ENCODE measurements at places on chromosomes 4 and X. TPM values are rescaled to one million over a fixed set of nuclear protein-coding genes. Genes with fewer than 3 reads are reported as not detected.

DNA sequence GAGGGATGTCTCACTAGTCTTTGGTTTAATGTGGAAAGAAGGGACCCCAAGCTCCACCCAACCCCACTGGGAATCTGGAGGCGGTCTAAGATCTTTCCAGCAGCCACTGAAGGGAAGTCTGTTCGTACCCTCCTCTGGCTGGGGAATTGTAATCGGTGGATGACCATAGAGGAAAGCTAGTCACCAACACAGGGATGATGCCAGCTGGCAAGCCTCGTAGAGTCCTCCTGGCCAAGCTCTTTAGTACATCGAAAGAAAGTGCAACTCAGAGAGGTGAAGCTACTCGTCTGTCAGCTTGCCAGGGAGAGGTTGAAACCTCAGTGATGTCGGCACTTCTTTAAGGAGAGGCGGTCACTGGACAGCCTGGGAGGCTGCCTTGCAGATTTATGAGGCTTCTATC, 58.7 kb downstream of the MAMLD1 start:
- no peaks in the 10 kb centered on the region for H3K36me3 ChIP-seq
- no peak overlapping the region for H3K4me3 ChIP-seq
- H3K27ac ChIP-seq: no peak overlapping the region
- H3K4me1 ChIP-seq: no peaks in the 10 kb centered on the region
- DNase-seq: no peak
- H3K27me3 ChIP-seq: no peaks in the 10 kb centered on the region

DNA sequence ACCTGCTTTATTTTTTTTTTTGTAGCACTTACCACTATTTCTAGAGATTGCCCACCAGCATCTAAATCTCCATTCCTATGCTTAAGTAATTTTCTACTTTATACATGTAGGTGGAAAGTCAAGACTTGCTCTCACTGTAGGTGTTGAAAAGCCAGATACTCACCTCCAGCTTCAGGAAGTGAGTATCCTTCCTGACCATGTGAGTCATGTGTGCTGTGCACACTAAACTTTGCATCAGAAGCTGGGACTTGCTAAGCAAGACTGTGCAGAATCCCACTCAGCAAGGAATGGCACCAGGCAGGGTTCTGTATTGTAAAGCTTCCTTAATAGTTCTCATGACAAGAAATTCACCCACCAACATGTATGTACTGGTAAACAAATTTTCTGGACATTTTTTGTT, 151.8 kb downstream of the POU4F2 start:
- H3K27me3 ChIP-seq: no peaks in the 10 kb centered on the region
- H3K4me1 ChIP-seq: no peaks in the 10 kb centered on the region
- H3K36me3 ChIP-seq: no peaks in the 10 kb centered on the region
- no peak overlapping the region for H3K4me3 ChIP-seq

DNA sequence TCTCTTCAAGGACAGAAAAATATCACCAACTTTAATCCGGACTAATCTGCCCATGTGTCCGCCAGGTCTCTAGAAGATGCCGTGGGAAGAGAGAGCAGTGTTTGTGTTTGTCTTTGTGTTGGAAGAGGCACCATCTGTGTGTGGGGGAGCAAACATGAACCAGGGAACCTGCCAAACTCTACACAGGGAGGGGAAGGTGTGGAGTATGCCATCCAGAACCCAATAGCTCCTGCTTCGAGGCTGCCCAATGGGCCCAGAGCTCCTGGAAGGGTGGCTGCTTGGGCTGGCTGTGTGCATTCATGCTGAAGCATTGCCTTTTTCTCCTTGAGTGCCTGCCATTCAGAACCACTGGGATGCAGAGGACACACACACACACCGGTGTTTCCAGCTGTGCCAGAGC, 536.2 kb downstream of the MID1IP1 start:
- no peak for DNase-seq
- H3K4me1 ChIP-seq: no peaks in the 10 kb centered on the region
- H3K36me3 ChIP-seq: no peaks in the 10 kb centered on the region
- H3K4me3 ChIP-seq: no peak overlapping the region
- H3K27me3 ChIP-seq: peaks cover 5% of the 10 kb centered on the region

- H3K4me1 ChIP-seq: no peaks in the 10 kb centered on the region
- peak; percentile 19 for DNase-seq
- H3K4me3 ChIP-seq: no peak overlapping the region
- no peaks in the 10 kb centered on the region for H3K36me3 ChIP-seq
These were observed 102.1 kb downstream of the ASB9 start for GRCh38 chrX:15167826-15168225.

DNA sequence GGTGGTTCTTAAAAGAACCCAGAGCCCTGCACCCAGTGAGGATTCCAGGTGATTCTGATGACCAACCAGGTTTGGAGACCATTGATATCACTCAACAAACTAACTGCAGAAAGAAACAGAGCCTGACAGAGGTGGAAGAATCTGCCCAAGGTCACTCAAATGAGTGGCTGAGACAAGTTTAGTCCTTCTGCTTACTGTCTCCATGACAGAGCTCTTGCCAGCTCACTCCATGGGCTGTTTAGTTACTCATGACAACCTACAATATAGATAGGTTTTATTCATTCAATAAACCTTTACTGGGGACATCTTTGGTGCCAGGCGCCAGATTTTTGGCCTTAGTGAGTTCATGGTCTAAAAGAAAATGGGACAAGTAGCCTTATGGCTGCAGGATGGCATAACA, 124.3 kb downstream of the RAB28 start:
- no peaks in the 10 kb centered on the region for H3K27me3 ChIP-seq
- no peak overlapping the region for H3K27ac ChIP-seq
- no peaks in the 10 kb centered on the region for H3K36me3 ChIP-seq
- no peaks in the 10 kb centered on the region for H3K4me1 ChIP-seq
- no peak overlapping the region for H3K4me3 ChIP-seq

LARP1B gene
- polyA plus RNA-seq: 4.8 TPM

TREX2 gene
- 0.78 TPM for polyA plus RNA-seq

GRCh38 chrX:96578781-96579180, 105.9 kb upstream of the DIAPH2 start:
- H3K4me1 ChIP-seq: no peaks in the 10 kb centered on the region
- H3K27ac ChIP-seq: no peak overlapping the region
- no peaks in the 10 kb centered on the region for H3K27me3 ChIP-seq
- no peak for DNase-seq
- H3K36me3 ChIP-seq: no peaks in the 10 kb centered on the region

DNA sequence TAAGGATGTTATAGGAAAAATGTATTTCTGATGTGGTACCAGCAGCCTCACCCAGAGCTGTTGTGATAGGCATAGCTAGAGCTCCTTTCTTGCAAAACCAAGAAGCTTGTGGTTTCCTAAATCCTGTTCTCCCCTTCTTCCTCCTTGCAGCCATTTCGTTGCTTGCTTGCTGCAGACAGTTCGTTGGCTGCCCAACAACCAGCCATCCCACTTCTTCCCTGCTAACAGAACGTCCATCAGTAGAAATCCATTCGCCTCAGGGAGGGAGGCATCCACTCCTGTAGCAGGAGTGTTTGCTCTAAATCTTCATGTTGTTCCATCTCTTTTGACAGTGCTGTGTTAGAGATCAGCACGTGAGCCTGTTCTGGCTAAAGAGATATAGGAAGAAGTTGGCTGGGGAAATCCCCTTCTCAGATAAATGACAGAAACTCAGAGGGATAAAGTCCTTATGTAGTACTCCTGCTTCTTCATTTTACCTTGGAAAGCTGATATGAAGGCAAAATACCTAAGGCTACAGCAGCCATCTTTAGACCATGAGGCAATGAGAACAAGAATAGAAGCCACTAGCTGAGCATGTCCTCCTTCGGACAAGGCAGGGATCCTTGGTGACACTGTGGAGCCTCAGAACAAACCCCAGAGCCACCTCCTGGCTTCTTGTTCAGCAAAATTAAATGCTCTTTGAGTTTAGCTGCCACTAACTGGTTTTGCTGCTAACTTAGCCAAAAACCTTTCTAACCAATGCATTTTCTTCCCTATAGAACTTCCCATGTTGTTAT, 68.4 kb upstream of the RELL1 start:
- no peaks in the 10 kb centered on the region for H3K4me1 ChIP-seq
- no peaks in the 10 kb centered on the region for H3K36me3 ChIP-seq
- DNase-seq: no peak
- no peak overlapping the region for H3K4me3 ChIP-seq
- peaks cover 7% of the 10 kb centered on the region for H3K27me3 ChIP-seq

DNA sequence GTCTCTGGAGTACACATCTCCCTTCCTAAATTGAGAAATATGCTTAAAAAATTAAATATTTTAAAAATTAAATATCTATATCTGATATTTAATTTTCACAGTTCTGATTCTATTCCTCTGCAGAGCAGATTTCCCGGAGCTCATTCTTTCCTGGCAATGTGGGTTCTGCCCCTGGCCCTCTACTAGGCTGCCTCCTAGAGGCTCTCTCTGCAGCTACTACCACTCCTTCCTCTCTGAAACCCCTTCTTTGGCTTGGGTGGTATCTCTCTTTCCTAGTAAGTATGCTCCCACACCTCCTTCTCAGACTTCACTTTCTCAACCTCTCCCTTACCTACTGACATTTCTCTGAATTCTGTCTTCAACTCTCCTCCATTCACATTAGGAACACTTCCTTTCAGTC, 45.3 kb downstream of the RPGR start:
- H3K4me1 ChIP-seq: no peaks in the 10 kb centered on the region
- no peak overlapping the region for H3K4me3 ChIP-seq
- H3K27me3 ChIP-seq: no peaks in the 10 kb centered on the region
- H3K27ac ChIP-seq: no peak overlapping the region

MAOA gene
- 0.73 TPM for polyA plus RNA-seq

DNA sequence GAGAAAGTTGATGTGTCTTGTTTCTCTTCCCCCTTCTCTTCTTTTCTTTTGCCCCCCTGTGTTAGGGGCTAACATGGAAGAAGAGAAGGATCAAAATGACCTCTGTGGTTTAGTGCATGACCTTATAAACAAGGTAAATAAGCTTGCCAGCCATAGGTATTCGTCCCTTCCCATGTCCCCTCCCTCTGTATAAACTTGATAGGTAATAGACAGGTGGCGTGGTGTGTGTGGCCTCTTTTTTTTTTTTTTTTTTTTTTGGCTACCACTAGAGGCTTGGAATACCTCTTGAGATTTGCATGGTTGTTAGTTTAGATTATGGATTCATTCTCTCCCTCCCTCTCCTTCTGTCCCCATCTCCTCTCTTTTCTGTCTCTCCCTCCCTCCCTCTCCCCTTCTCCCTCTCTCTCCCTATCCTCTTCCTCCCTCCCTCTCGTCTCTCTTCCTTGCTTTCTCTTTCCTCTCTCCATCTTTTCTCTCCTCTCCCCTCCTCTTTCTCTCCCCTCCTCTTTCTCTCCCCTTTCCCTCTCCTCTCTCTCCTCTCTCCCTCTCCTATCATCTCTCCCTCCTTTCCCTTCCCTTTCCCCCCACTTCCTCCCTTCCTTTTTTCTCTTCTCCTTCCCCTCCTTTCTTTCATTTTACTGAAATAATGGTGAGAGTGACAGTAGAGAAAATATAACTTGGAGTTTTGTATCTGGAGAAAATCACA, 134.4 kb downstream of the AFF1 start:
- H3K4me3 ChIP-seq: no peak overlapping the region
- no peak for DNase-seq
- peaks cover 23% of the 10 kb centered on the region for H3K4me1 ChIP-seq
- 0 out of 2 replicates have a peak overlapping the region, but pooled peaks have one; percentile 17 for H3K27ac ChIP-seq

GRCh38 chr4:85658766-85659439, 184.0 kb downstream of the ARHGAP24 start:
- no peak overlapping the region for H3K4me3 ChIP-seq
- no peaks in the 10 kb centered on the region for H3K27me3 ChIP-seq
- H3K27ac ChIP-seq: no peak overlapping the region
- DNase-seq: no peak
- H3K36me3 ChIP-seq: no peaks in the 10 kb centered on the region
- H3K4me1 ChIP-seq: no peaks in the 10 kb centered on the region

GRCh38 chrX:127726227-127726626, 326.0 kb downstream of the ACTRT1 start:
- H3K36me3 ChIP-seq: no peaks in the 10 kb centered on the region
- no peaks in the 10 kb centered on the region for H3K27me3 ChIP-seq
- no peak overlapping the region for H3K27ac ChIP-seq
- no peak for DNase-seq
- no peaks in the 10 kb centered on the region for H3K4me1 ChIP-seq

DNA sequence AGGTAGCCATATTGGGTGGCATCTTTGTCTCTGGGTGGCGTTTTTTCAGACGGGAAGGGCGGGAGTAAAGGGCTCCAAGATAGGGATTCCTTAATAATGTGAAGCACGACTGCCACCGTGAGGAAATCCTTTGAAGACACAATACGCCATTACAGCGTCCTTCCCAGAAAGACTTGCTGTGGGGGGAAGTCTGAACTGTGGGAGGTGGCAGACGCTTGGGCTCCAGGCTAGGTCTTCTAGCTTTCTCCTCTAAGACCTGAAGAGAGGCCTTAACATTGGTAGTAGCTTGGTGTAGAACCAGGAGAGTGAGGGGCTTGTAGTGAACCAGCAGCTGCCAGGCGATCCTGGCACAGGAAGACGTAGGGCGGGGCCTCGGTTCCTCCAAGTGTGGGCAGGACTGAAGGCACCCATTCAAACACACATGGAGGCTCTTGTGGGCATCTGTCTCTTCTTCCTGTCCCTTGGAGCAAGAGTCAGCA, 197.3 kb downstream of the OR13H1 start:
- H3K4me3 ChIP-seq: peak overlapping the region; percentile 69
- no peaks in the 10 kb centered on the region for H3K27me3 ChIP-seq
- peak overlapping the region; percentile 63 for H3K27ac ChIP-seq
- DNase-seq: peak; percentile 48
- peaks cover 2% of the 10 kb centered on the region for H3K4me1 ChIP-seq
